ENCODE measurements at places on chromosomes 3 and 15.

GRCh38 chr3:164468055-164468454 lies 610.2 kb downstream of the SI start:
- DNase-seq = no peak

GRCh38 chr3:39143051-39143885 lies 10.1 kb downstream of the CSRNP1 start:
- DNase-seq = no peak

DNA sequence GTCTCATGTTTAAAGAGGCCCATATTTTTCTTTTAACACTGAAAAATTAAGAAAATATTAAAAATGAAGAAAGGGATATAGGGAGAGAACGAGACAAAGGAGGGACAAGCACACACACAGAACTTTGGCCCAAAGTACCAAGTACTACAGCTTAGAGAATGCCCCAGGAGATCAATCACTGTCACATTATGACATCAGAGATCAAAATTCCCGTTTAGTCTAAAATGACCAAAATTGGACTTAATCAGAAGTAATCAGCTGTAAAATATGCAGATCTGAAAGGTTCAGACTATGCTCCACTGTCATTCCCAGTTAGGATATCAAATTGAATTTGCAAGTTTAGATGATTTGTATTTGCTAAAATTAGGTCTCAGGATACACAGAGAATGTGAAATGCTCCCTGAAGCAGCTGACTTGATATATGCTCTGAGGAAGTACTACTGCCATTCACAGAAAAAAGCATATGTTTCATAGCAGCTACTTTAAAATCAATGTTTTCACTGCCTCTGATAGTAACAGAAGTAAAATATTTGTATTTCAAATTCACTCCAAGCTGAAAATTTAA lies 123.0 kb downstream of the PEAK1 start:
- no peak for DNase-seq

DNA sequence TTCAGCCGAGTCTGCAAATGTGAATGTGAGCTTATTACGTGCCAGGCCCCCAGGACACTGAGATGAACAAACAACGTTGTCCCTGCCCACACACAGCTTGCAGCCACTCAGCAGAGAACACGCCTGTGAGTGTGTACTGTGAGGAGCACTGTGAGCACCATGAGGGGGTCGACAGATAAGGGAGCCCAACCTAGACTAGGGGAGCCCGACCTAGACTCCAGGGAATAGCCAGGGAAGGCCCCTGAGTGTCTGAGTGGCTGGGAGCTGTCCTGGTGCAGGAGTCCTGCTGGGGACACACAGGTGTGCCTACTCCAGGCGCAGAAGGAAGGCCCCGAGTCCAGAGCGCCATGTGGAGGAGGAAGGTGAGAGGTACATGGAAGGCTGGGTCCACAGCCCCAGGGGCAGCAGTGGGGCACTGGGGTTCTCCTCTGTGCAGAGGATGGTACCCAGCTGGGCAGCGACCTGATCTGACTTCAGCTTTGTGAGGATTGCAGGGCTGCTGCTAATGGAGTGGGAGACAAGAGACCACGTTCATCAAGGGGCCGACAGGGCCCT lies 36.5 kb downstream of the MGLL start:
- DNase-seq = no peak

DNA sequence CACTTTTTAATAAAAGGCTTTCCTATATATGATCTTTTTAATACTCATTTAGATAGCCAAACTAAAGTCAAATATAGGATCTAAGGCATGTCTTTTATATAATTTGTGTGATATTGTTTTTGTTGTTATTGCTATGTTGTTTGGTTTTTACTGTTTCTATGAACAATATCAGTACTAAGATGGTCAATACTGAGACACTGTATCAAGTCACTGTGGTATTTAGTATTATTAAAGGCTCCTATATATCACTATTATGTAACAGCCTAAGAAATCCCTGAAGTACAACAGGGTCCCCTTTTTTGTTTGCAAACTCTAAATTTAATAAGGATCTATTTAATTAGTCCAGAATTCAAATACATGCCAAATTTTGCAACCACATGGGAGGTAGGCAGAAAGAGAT lies 61.9 kb downstream of the TBC1D5 start:
- no peak for DNase-seq

GRCh38 chr3:22714749-22715148 lies 488.4 kb upstream of the UBE2E2 start:
- no peak for DNase-seq

Measured in iPS DF 19.7 (cell line).